Anterior cingulate cortex (tissue), 58 donors: ENCODE measurements at places on chromosomes 7 and 10.

GRCh38 chr10:118341791-118342637 lies at the start of gene FAM204A:
Gene FAM204A (minus strand): TSS chr10:118342324. CDS start chr10:118336415, 5,909 bp downstream.
- peak; percentile 86 for DNase-seq

GRCh38 chr7:93165447-93165846 lies 17.3 kb upstream of the SAMD9L start:
- no peak for DNase-seq

GRCh38 chr7:77702968-77703472 lies 6.8 kb downstream of the RSBN1L start:
- DNase-seq: no peak

DNA sequence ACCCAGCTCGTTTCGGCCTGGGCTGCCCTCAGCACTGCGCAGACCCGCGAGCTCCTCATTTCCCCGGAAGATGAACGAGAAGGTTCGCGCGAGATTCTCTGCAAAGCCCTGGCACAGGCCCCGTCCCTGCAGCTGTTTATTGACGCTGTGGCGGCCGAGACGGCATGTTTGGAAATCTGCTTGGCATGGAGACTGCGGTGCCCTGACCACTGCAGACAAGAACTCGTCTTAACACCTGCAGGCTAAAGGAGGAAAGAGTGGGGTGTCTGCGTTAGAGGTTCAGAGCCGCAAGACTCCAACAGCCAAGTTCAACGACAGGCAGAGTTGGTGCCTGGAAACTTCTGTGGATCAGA lies 125.6 kb downstream of the DNAJB6 start:
- DNase-seq: no peak

DNA sequence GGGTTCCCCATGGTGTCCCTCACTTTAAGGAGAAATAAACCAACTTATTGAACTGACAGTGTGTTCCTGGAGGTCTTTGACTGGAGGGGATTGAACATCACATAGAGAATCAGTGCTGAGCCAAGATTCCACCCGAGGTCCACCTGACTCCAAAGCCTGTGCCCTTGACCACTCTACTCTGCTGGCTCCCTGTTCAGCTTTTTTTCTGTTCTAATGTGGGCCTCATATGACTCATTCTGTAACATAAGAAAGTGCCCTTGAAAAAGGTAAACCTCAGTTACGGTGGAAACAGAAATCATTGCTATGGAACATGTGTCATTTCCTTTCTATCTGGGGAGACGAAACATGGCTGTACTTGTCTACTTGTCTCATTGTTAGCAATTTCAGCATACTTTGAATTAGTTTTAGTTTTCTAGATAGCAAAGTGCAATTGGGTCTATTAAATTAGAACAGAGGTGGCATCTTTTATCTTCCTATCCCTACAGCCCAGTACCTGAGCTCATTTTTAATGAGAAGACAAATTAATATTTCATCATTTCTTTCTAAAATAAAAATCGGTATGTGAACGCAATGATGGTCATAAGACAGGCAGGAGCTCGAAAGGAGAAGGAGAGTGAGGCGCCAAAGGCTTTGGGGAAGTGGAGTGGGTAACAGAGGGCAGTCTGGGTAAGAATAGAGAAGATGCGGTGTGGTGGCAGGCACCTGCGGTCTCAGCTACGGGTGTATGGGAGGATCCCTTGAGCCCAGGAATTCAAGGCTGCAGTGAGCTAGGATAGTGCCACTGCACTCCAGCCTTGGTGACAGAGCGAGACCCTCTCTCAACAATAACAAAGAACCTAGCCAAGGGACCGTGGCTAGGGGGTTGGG lies 1.5 kb downstream of the GSDME start:
- DNase-seq: no peak

DNA sequence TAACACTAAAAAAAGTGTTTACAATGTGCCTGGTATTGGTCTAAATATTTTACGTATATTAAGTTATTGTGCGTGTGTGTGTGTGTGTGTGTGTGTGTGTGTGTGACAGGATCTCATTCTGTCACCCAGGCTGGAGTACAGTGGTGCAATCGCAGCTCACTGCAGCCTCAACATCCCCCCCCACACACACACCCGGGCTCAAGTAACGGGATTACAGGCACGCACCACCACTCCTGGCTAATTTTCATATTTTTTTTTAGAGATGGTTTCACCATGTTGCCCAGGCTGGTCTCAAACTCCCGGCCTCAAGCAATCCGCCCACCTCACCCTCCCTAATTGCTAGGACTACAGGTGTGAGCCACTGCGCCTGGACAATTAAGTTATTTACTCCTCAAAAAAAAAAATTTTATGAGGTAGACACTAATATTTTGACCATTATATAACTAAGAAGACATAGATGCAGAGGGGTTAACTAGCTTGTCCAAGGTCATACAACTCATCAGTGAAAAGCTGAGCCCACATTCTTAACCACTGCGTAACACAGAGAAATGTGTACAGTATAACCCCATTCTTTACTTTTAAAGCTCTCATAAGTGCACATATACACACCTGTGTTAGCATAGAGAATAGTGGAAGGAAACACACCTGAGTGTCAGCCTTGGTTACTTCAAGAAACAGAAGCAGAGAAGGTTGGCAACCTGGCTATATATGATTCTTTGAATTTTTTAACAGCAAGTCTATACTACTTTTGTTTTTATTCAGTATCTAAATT lies 35.0 kb downstream of the DNAJC12 start:
- DNase-seq: no peak

DNA sequence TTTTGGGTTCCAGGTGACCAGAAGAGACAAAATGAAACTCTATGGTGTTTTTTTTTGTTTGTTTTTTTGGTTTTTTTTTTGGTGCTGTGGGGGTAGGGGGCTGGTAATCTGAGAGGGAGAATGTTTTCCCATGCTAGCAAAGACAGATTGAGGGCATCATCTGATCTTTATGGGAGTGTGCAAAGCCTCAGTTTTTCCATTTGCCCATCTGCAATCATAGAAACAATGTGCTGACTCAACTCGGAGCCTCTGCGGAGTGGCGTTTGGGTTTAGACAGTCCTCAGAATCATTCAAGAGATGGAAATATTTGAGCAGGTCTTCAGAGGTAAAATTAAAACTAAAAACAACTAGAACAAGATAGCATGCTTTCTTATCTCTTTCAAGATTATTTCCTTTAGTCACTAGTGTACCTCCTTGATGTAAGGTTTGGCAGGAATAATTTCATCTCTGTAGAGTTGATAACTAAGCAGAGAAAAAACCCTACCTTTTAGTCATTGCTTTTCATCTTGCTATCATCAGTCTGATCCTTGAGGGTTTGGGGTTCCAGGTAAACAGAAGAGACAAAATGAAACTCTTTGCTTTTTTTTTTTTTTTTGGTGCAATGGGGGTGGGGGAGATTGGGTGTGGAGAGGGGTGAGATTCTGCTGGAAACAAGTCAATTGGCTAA lies 18.0 kb downstream of the CNNM2 start:
- no peak for DNase-seq

GRCh38 chr7:147896121-147896520 lies 694.4 kb upstream of the C7orf33 start:
- no peak for DNase-seq

GRCh38 chr7:107494315-107494751 lies 24.5 kb downstream of the GPR22 start:
- DNase-seq: no peak

DNA sequence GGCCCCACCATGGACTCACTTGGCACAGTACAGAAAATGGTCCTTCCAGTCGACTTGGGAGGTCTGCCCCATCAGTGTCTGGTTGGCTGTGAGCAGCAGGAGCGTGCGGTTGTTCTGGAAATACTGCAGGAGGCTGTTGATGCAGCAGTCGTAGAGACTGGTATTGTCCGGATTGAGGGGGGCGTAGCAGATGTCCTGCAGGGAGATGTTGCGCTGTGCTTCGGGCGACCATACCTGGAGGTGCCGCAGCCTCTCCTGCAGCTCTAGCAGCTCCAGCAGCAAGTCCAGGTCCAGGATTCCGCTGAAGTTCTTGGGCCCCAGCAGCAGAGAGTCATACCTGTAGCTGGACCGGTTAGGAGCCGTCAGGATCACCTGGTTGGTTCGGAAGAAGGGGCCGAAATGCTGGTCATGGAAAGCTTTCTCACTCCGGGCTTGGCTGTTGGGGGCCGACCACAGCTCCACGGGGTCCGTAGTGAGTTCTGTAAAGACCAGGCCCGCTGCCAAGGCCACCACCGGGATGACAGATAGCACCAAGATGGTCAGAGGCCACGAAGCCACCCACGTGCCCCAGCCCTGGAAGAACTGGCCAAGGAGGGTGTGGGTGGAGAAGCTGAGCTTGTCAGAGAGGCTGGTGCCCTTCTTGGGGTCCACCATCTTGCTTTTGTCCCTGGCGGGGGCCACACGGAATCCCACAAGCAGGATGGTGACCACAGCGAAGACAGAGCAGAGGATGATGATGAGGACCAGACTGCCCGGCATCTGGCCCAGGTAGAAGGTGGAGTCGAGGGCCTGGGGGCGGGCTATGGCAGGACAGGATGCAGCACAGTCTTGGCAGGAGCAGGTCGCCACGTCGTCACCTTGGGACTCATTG lies 2.1 kb downstream of the NPC1L1 start:
- no peak for DNase-seq

GRCh38 chr7:79227044-79227443 lies 226.4 kb downstream of the MAGI2 start:
- DNase-seq: no peak

DNA sequence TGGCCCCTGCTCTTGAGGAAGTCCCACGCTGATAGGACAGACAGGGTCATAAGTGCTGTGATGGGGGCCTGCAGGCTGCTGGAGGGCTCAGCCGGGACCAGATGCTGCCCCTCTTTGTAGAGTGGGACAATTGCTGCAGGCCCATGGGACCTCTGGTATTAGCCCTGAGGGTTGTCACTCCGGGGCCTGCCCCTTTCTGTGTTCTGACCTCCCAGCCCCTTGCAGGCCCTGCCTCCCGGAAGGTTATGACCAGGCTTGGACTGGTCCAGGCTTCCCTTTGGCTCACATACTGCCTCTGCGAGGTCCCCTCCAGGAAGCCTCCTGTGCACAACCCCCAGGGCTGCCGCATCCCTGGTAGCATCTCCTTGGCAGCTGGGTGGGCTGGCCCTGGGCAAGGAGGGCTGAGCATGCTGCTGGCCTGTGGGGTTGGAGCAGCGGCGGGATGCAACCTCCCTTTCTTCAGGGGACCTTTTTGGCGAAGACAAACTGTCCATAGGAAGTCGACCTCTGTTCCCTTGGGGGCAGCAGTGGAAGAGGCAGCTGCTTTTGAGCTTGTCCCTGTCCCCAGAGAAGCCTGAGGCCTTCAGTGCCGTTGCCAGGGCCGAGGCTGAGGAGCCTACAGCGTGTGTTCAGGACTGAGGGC lies 8.8 kb downstream of the LIMK1 start:
- DNase-seq: no peak

- DNase-seq: no peak
Observed at GRCh38 chr10:98569853-98570252, 123.1 kb upstream of the HPS1 start.

GRCh38 chr10:68075550-68076004 lies 494 bp upstream of the HERC4 start:
- DNase-seq: no peak

- DNase-seq: no peak
Observed at GRCh38 chr7:99287779-99288534, 15.3 kb downstream of the MYH16 start.

- DNase-seq: no peak
Observed at GRCh38 chr10:26057466-26057865, 123.4 kb downstream of the MYO3A start.

DNA sequence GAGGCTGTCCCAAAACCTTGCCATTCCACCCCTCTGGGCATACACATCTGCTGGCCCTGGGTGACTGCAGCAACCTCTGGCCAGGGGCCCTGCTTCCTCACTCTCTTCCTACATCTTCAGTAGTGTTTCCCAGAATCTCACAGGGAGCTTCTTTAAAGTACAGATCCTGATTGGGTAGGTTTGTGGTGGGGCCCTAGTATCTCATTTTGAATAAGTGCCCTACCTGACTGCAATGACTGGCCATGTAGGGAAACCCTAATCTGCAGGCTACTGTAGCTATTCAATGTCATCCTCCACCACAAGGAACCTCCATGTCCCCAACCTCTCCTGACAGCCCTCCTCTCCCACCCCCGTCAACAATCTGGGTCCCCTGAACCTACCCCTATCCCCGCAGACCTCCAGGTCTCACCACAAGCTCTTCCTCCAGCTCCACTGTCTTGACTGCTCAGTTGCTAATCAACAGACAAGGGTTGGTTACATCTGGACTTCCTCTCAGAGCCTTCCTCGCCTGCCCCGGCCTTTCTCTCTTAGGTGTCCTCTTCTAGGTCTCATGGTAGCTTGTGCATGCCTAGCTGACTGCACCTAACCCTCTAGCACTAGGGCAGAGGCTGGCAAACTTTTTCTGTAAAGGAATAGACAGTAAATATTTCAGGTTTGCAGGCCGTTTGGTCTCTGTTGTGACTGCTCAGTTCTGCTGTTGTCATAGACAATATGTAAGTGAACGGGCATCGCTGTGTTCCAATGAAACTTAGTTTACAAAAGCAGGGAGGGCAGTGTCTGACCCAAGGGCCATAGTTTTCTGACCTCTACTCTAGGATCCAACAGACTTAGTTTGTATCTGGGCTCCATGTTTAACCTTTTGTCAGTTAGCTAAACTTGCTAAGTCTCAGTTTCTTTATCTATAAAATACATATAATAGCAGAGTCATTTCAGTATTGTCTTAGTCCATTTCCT lies 121.1 kb downstream of the AOAH start:
- no peak for DNase-seq

- no peak for DNase-seq
Observed at GRCh38 chr7:45593121-45593541, 19.0 kb downstream of the ADCY1 start.

DNA sequence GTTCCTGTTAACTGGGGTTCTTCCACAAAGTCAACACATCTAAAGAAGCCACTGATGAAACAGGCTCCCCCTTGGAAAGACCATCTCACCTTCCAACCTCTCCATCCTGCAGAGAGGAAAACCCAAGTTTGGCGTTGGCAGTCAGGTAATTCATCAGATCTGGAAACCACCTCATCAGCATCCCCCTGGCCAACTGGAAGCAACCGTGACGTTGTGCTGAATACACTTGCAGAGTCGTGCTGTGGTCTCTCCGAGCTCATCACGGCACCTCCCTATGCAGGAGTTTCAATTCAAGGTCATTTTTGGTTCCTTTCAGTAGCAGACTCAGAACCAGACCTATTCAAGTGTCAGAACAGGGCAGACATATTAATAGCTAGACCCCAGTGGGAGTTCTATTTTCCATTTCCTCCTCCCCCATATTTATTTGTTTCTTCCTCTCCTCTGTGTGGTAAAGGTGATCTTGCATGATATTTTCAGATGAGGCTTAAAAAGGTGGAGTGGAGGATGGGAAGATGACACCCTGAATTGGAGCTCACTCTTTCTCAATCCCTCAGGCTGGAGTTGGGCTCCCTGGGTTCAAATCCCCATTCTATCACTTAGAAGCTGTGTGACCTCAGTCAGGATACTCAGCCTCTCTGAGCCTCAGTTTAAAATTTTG lies 149.1 kb upstream of the ADO start:
- no peak for DNase-seq

GRCh38 chr7:22681312-22681711 lies 45.7 kb upstream of the IL6 start:
- DNase-seq: no peak
